ENCODE measurements at places on chromosomes 2 and 18. TPM values are rescaled to one million over a fixed set of nuclear protein-coding genes. Genes with fewer than 3 reads are reported as not detected.

- H3K36me3 ChIP-seq, result no peaks in the 10 kb centered on the region
- H3K4me1 ChIP-seq, result peaks cover 10% of the 10 kb centered on the region
- no peaks in the 10 kb centered on the region for H3K27me3 ChIP-seq
Measured at GRCh38 chr2:98560256-98560771, 48.0 kb downstream of the COA5 start.

SAG gene
- not detected for total RNA-seq

- H3K27me3 ChIP-seq, result no peaks in the 10 kb centered on the region
- H3K27ac ChIP-seq, result peak overlapping the region; percentile 53
- H3K36me3 ChIP-seq, result no peaks in the 10 kb centered on the region
- peaks cover 49% of the 10 kb centered on the region for H3K4me1 ChIP-seq
- peak; percentile 68 for DNase-seq
Measured at GRCh38 chr18:7577706-7578105, 10.6 kb downstream of the PTPRM start.

AFF3 gene
- 0.76 TPM for total RNA-seq

APCDD1 gene
- total RNA-seq, result not detected

IL36B gene
- not detected for total RNA-seq

DSG1 gene
- not detected for total RNA-seq

- peak; percentile 27 for DNase-seq
- no peak overlapping the region for H3K4me3 ChIP-seq
- no peaks in the 10 kb centered on the region for H3K27me3 ChIP-seq
- no peaks in the 10 kb centered on the region for H3K36me3 ChIP-seq
- peaks cover 46% of the 10 kb centered on the region for H3K4me1 ChIP-seq
- peak overlapping the region; percentile 36 for H3K27ac ChIP-seq
Measured at GRCh38 chr2:102055346-102055990, 63.7 kb downstream of the IL1R2 start.

GRCh38 chr2:179856205-179856604, 5.2 kb downstream of the ZNF385B start:
- no peak for DNase-seq
- no peaks in the 10 kb centered on the region for H3K36me3 ChIP-seq
- H3K4me3 ChIP-seq, result no peak overlapping the region
- no peaks in the 10 kb centered on the region for H3K4me1 ChIP-seq
- H3K27ac ChIP-seq, result no peak overlapping the region

SLC9A4 gene
- not detected for total RNA-seq

GRCh38 chr18:36590621-36591580, 237.9 kb downstream of the TPGS2 start:
- no peak for DNase-seq
- no peak overlapping the region for H3K4me3 ChIP-seq
- peaks cover 12% of the 10 kb centered on the region for H3K4me1 ChIP-seq
- H3K27me3 ChIP-seq, result no peaks in the 10 kb centered on the region
- H3K36me3 ChIP-seq, result no peaks in the 10 kb centered on the region

DNA sequence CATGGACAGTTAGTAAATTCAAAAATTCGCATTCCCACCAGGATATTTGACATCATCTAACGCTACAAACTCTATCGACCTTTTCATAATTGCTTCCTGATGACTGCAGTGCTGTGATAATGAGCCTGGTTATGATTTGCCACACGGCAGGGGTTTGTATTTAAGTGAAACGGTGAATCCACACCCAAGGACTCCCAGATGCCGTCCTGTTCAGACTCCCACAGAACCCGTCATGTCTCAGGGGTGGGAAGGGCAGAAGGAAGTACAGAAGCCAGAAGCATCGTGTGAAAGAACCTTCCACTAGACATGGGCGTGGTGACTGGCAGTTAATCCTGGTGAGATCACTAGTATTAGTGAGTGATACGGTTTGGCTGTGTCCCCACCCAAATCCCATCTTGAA, 91.2 kb upstream of the TMEM18 start:
- no peak overlapping the region for H3K27ac ChIP-seq
- H3K27me3 ChIP-seq, result no peaks in the 10 kb centered on the region
- no peaks in the 10 kb centered on the region for H3K36me3 ChIP-seq
- no peaks in the 10 kb centered on the region for H3K4me1 ChIP-seq

RDH14 gene
- total RNA-seq, result 29.8 TPM

DNA sequence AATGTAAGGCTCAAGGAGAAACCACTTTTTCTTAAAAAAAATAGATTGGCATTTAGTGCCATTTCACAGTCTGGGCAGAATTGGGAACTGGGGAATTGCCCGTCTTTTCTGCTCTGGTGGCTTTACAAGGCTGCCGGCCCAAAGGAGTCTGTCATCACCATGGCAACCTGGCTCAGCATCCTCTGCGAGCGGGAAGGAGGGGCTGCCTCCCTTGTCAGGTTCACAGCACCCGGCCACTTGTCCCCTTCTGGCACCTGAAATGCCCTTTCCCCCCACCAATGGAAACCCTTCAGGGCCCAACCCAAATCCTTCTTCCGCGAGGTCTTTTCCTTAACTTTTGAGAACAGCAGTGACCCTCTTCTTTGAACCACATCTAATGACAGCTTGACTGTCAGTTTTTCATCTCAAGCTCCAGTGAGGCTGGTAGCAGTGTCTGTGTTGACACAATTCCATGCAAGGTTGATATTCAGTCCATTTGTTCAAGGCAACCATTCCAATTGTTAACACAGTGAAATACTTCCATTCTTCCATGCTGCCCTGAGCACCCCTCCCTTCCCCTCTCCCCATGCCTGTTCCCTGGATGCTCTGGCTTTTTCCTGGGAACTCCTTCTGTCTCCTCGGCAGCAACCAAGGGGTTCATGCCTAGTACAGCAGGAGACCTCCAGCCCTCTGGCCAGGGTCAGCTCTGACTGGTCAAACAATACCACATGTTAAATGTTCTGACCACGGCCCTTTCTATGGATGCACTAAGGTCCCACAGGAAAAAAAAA, 79.6 kb downstream of the DNER start:
- no peak for DNase-seq
- no peak overlapping the region for H3K4me3 ChIP-seq
- H3K36me3 ChIP-seq, result no peaks in the 10 kb centered on the region
- H3K4me1 ChIP-seq, result no peaks in the 10 kb centered on the region
- no peak overlapping the region for H3K27ac ChIP-seq
- no peaks in the 10 kb centered on the region for H3K27me3 ChIP-seq

ZBTB7C gene
- total RNA-seq, result not detected

DNA sequence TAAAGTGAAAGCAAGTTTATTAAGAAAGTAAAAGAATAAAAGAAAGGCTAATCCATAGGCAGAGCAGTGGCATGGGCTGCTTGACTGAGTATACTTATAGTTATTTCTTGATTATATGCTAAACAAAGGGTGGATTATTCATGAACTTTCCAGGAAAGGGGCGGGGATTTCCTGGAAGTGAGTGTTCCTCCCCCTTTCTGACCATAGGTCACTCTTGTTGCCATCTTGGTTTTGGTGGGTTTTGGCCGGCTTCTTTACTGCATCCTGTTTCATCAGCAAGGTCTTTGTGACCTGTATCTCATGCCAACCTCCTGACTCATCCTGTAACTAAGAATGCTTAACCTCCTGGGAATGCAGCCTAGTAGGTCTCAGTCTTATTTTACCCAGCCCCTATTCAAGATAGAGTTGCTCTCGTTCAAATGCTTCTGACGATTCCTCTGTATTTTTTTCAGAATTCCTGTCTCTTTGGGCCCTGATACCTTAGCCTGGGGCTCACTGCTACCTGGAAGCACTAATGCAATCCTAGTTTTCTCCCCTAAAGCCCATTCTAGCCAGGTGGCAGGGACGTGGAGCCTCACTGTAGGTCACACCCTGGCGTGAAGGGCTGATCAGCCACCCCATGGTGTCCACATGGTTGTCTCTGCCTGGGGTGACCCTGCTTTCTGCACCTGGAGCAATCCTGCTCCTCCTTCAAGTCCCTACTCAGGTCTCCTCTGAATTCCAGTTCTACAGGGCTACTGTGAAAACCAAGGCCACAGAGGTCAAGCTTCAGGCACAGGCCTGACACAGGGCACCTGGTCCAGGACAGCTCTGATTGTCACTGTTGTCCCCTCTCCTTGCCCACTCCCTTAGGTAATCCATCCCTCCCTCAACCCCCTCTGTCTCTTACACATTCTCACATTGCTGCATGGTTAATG, 6.0 kb upstream of the SLC35F6 start:
- no peaks in the 10 kb centered on the region for H3K27me3 ChIP-seq
- H3K4me3 ChIP-seq, result peak overlapping the region; percentile 43
- no peaks in the 10 kb centered on the region for H3K36me3 ChIP-seq

KIAA2012 gene
- total RNA-seq, result not detected

SCYGR3 gene
- total RNA-seq, result not detected

- H3K4me1 ChIP-seq, result peaks cover 10% of the 10 kb centered on the region
- H3K4me3 ChIP-seq, result no peak overlapping the region
- no peak overlapping the region for H3K27ac ChIP-seq
- no peaks in the 10 kb centered on the region for H3K27me3 ChIP-seq
- H3K36me3 ChIP-seq, result no peaks in the 10 kb centered on the region
- no peak for DNase-seq
Measured at GRCh38 chr2:222869252-222869560, 8.4 kb downstream of the ACSL3 start.

GRCh38 chr2:235068701-235069100, 116.9 kb downstream of the SH3BP4 start:
- peaks cover 7% of the 10 kb centered on the region for H3K4me1 ChIP-seq
- no peak for DNase-seq
- H3K27ac ChIP-seq, result no peak overlapping the region
- H3K36me3 ChIP-seq, result no peaks in the 10 kb centered on the region
- H3K4me3 ChIP-seq, result no peak overlapping the region

Measured in GM23248 (cell line).